ENCODE measurements at places on chromosomes 6 and 20.

GRCh38 chr6:73515204-73515655 lies 5.6 kb downstream of the EEF1A1 start:
- peak; percentile 34 for DNase-seq

GRCh38 chr20:46820682-46821081 lies 74.0 kb upstream of the EYA2 start:
- DNase-seq = no peak

GRCh38 chr6:147207837-147208754 lies 3.9 kb downstream of the STXBP5 start:
- DNase-seq = no peak

DNA sequence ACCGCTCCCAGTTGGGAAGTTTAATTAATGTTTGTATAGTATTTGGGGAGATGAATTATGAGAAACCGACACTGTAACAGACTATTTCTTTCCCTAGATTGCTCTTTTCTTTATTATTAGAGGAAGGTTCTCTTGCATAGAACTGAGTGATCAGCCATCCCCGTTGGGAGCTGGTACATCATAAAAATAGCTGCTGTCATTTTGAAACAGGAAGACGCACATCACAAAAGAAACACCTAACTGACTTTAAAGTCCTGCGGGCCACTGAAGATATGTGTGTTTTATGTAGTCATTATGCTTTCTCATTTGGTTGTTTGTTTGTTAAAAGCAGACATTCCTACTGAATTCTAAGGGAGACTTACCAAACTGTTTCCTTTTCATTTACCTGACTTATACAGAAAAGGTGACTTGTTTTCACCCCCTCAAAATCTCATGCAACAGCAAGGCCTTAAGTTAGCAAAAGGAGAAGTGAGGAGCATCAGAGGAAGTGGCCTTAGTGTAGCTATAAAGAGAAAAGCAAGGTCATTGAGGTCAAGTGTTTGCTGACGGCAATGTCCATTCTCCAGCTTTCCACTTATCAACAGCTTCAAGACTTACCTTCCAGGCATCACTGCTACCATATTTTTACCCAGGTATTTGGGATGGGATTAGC lies 91.0 kb downstream of the PKHD1 start:
- DNase-seq = no peak

GRCh38 chr6:136723780-136724179 lies 68.5 kb downstream of the MAP3K5 start:
- DNase-seq = no peak

- DNase-seq = peak; percentile 86
Observed at GRCh38 chr20:4014031-4014474, 1.3 kb downstream of the RNF24 start.

- no peak for DNase-seq
Observed at GRCh38 chr20:57265997-57266290, 497 bp downstream of the BMP7 start.

- DNase-seq = peak; percentile 37
Observed at GRCh38 chr20:53736122-53736756, 142.6 kb upstream of the ZNF217 start.

DNA sequence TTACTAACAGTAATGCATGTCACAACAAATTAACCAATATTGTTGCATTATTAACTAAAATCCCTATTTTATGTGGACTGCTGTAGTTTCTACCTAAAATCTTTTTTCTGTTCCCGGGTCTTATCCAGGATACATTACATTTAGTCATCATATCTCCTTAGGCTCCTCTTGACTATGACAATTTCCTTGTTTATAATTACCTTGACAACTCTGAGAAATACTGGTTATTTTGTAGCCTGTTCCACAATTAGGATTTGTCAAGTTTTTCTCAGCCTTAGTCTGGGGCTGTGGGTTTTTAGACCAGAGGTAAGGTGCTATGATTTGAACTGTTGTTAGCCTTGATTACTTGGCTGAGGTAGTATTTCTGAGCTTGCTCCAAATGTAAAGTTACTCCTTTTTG lies 3.7 kb downstream of the FBXO5 start:
- DNase-seq = no peak

DNA sequence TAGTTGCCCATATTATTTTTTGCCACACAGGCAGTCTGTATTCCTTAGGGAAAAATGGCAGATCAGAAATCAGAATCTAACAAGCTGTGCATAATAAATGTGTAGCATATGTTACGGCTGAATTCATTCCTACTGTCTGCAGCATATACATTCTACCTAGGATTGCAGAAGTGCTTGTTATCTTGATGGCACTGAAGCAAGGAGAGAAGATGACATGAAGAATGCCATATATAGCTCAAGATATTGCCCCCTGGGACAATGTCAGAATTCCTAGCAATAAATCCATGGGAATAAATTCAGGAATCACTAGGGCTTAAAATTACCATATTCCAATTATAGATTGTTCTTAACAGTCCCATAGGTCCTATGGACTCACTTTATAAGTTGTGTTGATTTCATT lies 293.0 kb upstream of the CNR1 start:
- no peak for DNase-seq

DNA sequence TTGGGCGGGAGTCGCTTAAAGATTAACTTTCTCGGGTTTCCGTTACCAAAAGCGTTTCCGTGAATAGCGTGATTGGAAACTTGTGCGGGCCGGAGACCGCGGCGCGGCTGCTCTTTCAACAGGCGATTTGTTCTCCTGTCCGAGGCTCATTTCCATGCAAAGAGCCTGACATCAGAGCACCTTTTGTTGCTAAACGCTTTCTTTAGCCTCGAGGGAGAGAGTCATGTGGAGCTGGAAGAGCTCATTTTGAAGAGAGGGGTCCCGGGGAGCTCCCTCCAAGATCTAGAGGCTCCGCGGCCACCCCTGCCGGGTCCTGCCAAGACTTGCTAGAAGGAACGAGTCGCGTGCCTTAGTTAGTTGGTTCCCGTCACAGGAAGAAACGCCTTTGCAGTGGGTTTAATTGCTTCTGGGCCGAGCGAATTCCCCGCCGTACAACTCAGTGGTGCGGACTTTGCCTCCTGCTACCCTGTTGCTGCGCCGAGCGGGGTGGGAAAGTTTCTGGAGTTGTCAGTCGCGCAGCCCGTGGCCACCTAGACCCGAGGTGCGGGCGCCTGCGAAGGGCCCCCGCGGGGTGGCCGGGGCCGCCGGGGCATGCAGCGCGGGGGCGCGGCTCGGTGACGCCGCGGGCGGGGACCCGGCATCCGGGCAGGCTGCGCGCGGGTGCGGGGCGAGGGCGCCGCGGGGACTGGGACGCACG lies at the start of gene SASH1:
TSS of gene SASH1 (plus strand) at position 489 of the 697 bp plus-strand sequence. CDS start 230 bp downstream, outside the sequence.
- DNase-seq = peak; percentile 85

DNA sequence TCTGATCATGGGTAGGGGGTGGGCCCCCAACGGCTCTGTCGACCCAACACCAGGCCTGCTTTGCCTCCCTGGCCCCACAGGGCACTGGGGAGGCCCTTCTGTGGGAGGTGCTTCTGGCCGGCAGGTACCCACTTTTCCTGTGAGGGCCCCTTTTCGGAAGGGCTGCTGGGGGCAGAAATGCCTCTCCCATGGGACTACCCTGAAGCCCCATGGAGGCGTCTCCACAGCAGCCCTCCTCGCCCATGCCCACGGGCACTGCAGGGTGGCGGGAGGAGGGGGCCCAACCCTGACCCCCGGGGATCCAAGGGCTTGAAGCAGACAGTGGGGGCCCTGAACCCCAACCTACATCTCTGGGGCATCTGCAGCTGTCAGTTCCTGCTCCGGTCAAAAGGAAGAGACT lies 2.3 kb downstream of the BIRC7 start:
- no peak for DNase-seq

- no peak for DNase-seq
Observed at GRCh38 chr6:43386492-43386891, 17.0 kb upstream of the ZNF318 start.

DNA sequence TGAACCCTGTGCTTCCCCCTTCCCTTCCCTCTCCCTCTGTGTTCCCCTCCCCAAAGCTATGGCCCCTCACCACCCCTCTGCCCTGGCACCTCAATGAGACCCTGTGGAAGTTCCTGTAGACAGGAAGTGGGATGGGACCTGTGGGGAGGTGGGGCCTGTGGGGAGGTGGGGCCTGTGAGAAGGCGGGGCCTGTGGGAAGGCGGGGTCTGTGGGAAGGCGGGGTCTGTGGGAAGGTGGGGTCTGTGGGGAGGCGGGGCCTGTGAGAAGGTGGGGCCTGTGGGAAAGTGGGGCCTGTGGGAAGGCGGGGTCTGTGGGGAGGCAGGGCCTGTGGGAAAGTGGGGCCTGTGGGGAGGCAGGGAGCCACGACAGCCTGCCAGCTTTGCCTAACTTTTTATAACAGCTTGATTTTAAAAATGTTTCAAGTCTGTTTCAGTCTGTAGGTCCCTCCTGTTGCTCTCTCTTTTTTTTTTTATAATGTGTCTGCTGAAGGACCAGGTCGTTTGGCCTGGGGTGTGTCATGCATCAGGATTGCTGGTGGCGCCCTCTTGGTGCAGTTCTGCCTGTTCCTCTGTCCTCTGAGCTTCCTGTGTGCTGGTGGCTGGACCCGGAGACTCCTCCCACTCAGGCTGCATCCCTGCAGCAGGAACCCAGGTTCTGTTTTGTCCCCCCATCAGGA lies 70.5 kb upstream of the SLCO4A1 start:
- no peak for DNase-seq

GRCh38 chr6:131383421-131384411 lies 189.3 kb upstream of the ARG1 start:
- peak; percentile 60 for DNase-seq

DNA sequence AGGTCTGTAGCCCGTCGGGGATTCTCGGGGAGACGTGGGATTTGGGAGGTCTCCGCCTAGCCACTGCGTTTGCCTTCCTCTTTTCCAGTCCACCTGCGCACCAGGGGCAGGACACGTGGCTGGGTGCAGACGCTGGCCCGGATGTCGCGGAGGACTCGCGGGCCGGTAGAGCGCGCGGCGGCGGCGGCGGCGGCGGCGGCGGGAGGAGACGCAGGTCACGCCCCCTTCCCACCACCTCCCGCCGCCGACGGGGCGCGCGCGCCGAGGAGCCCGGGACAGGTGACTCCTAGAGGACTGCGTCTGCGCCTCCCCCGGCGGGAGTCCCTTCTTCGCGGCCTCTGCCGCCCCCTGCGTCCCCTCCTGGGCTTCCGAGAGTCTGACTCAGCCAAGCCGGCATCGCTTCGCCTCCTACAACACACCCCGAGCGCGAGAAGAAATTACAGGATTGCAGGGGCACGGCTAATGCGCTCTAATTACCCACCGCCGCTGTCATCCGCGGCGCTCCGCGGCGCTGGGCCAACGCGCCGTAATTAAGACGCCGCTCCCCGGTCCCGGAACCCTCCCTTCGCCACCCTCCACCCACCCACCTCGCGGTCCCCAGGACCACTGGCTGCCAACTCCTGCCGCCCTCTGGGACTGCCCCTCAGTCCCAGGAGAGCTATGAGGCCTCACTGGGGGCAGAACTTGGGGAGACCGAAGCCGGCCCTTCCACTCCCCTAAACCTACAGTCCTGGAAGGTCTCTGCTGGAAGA lies 124.5 kb downstream of the MRPL14 start:
- peak; percentile 74 for DNase-seq

All from adipocyte (in vitro differentiated cells).